Femur (tissue), 1 donor: ENCODE measurements at places on chromosomes 6 and 20.

- DNase-seq: no peak
Measured at GRCh38 chr20:298776-299391, 1.5 kb downstream of the ZCCHC3 start.

DNA sequence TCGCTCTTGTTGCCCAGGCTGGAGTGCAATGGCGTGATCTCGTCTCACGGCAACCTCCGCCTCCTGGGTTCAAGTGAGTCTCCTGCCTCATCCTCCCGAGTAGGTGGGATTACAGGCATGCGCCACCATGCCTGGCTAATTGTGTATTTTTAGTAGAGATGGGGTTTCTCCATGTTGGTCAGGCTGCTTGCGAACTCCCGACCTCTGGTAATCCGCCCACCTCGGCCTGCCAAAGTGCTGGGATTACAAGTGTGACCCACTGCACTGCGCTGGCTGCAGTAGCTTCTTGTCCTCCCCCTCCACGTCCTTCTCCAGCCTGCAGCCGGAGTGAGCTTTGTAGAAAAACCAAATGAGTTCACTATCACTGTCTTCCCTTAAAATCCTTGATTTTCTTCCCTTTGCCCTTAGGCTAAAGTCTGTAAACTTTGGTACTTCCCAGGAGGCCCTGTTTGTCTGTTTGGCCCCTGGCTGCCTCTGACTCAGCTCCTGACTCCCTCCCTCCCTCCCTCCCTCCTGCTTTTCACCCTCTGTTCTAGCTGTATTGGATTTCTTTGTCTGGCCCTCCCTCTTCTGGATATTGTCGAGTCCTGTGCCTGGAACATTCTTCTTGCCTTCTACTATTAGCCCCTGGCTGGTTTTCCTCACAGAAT, 12.9 kb downstream of the PARD6B start:
- peak; percentile 60 for DNase-seq

GRCh38 chr6:36848658-36849441, 9.6 kb upstream of the CPNE5 start:
- peak; percentile 50 for DNase-seq

- DNase-seq: no peak
Measured at GRCh38 chr6:16511040-16511660, 250.1 kb downstream of the ATXN1 start.

DNA sequence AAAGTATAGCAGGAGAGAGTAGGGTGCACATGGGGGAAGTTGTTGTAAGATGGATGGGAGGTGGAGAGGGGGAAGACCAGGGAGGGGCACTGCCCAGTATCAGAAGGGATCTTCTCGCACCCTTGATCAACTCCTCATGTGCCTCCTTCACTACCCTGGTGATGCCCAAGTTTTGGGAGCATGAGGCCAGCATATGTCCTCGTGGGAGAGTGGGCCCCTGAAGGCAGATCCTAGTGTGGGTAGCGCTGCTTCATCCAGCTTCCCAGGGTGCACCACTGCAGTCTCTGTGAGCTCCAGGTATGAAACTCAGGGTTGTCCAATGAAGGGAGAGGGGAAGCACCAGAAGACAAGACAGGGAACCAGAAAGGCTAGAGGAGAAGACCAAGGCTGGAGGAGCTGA, 82.2 kb upstream of the FOXP4 start:
- DNase-seq: no peak

DNA sequence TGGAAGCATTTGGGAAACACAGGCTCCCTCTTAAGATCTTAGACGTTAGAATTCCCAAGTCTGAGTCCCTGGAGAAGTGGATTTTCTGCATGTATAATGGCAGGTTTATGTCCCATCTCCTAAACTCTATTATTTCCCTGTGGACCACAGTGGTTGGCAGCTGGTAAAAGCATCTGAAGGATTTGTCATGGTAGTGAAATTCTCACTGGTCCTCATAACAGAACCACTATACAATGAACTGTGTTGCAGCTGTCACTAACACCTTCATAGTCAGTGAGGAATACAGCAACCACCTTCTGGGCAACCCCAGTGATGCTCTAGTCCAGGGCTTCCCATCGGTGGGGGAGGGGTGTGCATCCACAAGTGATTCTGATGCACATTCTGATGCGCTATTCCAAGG, 396.9 kb downstream of the ZFAND3 start:
- DNase-seq: no peak
